Uterus (tissue), 4 donors: ENCODE measurements at places on chromosomes 2 and 18.
A peak's percentile ranks its signal among the peaks of the same experiment; 100 is the strongest.

DNA sequence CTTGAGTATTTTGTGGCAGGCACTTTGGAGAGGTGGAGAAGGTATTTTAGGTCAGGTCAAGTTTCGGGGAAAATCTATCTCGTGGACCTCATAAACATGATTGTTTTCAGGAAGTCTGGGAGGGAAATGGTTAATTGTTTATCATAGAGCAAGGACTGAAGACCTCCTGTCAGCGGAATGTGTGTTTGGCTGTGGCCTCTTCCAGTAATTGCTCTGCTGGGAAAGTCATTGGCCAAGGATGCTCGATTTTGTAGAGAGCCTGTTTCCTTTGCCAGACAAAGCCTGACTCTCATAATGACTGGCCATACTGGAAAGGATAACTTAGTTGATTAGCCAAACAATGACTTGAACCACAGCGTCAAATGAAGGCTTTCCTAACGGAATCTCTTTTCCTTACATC, 30.0 kb downstream of the IL1R2 start:
- peaks cover 2% of the 10 kb centered on the region for H3K4me1 ChIP-seq
- H3K27me3 ChIP-seq, result no peaks in the 10 kb centered on the region
- H3K4me3 ChIP-seq, result no peak overlapping the region
- no peak for DNase-seq

- no peak for DNase-seq
- H3K27me3 ChIP-seq, result no peaks in the 10 kb centered on the region
- H3K4me1 ChIP-seq, result peaks cover 20% of the 10 kb centered on the region
- H3K36me3 ChIP-seq, result no peaks in the 10 kb centered on the region
- H3K27ac ChIP-seq, result peak overlapping the region; percentile 88
These were observed 115.5 kb upstream of the HAAO start for GRCh38 chr2:42907835-42908234.

DNA sequence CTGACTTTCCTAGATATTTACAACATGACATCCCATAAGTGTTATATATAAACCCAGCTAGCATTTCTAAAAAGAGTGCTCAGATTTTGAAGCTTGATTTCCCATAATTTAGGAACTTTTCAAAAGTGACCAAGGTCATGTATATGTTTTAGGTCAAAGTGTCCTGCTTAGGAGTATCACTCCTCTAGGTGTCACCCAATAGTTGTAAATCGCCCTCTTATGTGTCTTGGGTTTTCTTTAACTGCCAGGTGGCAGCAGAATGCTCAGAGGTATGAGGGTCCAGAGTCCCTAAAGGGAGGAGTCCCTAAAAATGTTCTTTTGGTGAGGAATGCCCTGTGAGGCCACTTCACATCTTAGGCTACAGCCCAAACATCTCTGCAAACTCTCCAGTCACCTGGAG, 358.3 kb downstream of the CELF4 start:
- H3K27me3 ChIP-seq, result no peaks in the 10 kb centered on the region
- H3K27ac ChIP-seq, result no peak overlapping the region
- H3K4me3 ChIP-seq, result no peak overlapping the region

- H3K36me3 ChIP-seq, result no peaks in the 10 kb centered on the region
- H3K4me3 ChIP-seq, result no peak overlapping the region
- no peaks in the 10 kb centered on the region for H3K4me1 ChIP-seq
These were observed 197.5 kb downstream of the FAM210A start for GRCh38 chr18:13528739-13529392.

DNA sequence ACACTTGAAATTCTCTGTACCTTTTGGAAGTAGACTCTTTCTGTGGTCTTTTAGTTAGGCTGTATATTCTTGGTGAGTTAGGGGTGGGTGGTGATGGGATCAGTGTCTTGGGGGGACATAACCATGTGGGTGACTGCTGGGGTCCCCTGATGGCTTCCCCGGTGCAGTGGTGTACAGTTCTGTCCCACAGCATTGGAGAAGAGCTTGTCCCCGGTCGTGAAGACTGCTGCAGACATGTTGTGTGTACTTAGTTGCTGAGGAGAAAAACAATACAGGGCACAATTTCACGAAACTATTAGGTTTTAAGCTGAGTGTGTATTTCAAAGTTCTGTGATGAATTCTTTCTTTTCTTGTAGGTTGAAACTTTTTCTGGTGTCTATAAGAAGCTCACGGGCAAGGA, 5.4 kb downstream of the RPS7 start:
- H3K27ac ChIP-seq, result no peak overlapping the region
- H3K27me3 ChIP-seq, result no peaks in the 10 kb centered on the region
- H3K4me3 ChIP-seq, result no peak overlapping the region
- peaks cover 10% of the 10 kb centered on the region for H3K4me1 ChIP-seq
- DNase-seq, result no peak

- DNase-seq, result no peak
- H3K27ac ChIP-seq, result no peak overlapping the region
- no peak overlapping the region for H3K4me3 ChIP-seq
- H3K4me1 ChIP-seq, result no peaks in the 10 kb centered on the region
These were observed 15.0 kb upstream of the DNAH7 start for GRCh38 chr2:196083601-196084000.
